ENCODE measurements at places on chromosomes 12 and 14. TPM values are rescaled to one million over a fixed set of nuclear protein-coding genes. Genes with fewer than 3 reads are reported as not detected.

The MGST1 gene
- total RNA-seq, result 145 TPM

The DIO3 gene
- total RNA-seq, result 0.12 TPM

The CD4 gene
- total RNA-seq, result 2.2 TPM

The A2M gene
- total RNA-seq, result 86.9 TPM

The TSPAN19 gene
- not detected for total RNA-seq

The SLC7A7 gene
- 1.4 TPM for total RNA-seq

The TMEM117 gene
- 14.3 TPM for total RNA-seq

The ZNF839 gene
- 6.1 TPM for total RNA-seq

The GPR162 gene
- total RNA-seq, result 0.76 TPM

The RFLNA gene
- total RNA-seq, result not detected

The GUCY2C gene
- 0.20 TPM for total RNA-seq

The COL2A1 gene
- not detected for total RNA-seq

The TMEM63C gene
- total RNA-seq, result 4.7 TPM

The NCOR2 gene
- total RNA-seq, result 60.3 TPM

The EPYC gene
- not detected for total RNA-seq

The SERPINA9 gene
- 0.12 TPM for total RNA-seq

The TAS2R50 gene
- 0.68 TPM for total RNA-seq

The POLE2 gene
- total RNA-seq, result 7.2 TPM

The CCDC198 gene
- not detected for total RNA-seq

The CEP290 gene
- 2.7 TPM for total RNA-seq

The NTN4 gene
- total RNA-seq, result 5.5 TPM

The LRIG3 gene
- total RNA-seq, result 28.2 TPM

The SMAGP gene
- total RNA-seq, result 96.2 TPM

The VPS33A gene
- total RNA-seq, result 10.7 TPM

The POTEG gene
- total RNA-seq, result not detected

The SAMD15 gene
- 0.88 TPM for total RNA-seq

The LMNTD1 gene
- total RNA-seq, result 0.32 TPM

The SRGAP1 gene
- total RNA-seq, result 5.8 TPM

The SDSL gene
- total RNA-seq, result 2.3 TPM

The LTBR gene
- total RNA-seq, result 84.2 TPM

The RHOF gene
- total RNA-seq, result 5.9 TPM

The CCDC196 gene
- total RNA-seq, result not detected

The CMTM5 gene
- total RNA-seq, result not detected

The SERPINA6 gene
- not detected for total RNA-seq

The COX8C gene
- not detected for total RNA-seq

The SLC6A15 gene
- total RNA-seq, result 19.4 TPM

The SERPINA10 gene
- total RNA-seq, result not detected

The KRT4 gene
- total RNA-seq, result 1,080 TPM

The KRT73 gene
- not detected for total RNA-seq

The SLC6A12 gene
- 0.12 TPM for total RNA-seq

The CIDEB gene
- 27.4 TPM for total RNA-seq

The KCNH5 gene
- total RNA-seq, result not detected

The LBHD2 gene
- not detected for total RNA-seq

The VIPAS39 gene
- 11.9 TPM for total RNA-seq

The KCNMB4 gene
- 0.76 TPM for total RNA-seq

The ENDOU gene
- 66.9 TPM for total RNA-seq

The HOXC4 gene
- total RNA-seq, result 5.1 TPM

The ADAM21 gene
- not detected for total RNA-seq

The RDH5 gene
- 0.92 TPM for total RNA-seq

The BEGAIN gene
- 0.68 TPM for total RNA-seq

The ERO1A gene
- 271 TPM for total RNA-seq

The APEX1 gene
- total RNA-seq, result 119 TPM

The TECPR2 gene
- total RNA-seq, result 10.9 TPM

All from esophagus mucosa (tissue), 1 donor.